ENCODE measurements at places on chromosomes 11 and 22.

- DNase-seq: no peak
Measured at GRCh38 chr11:74141241-74141695, 29.5 kb downstream of the C2CD3 start.

DNA sequence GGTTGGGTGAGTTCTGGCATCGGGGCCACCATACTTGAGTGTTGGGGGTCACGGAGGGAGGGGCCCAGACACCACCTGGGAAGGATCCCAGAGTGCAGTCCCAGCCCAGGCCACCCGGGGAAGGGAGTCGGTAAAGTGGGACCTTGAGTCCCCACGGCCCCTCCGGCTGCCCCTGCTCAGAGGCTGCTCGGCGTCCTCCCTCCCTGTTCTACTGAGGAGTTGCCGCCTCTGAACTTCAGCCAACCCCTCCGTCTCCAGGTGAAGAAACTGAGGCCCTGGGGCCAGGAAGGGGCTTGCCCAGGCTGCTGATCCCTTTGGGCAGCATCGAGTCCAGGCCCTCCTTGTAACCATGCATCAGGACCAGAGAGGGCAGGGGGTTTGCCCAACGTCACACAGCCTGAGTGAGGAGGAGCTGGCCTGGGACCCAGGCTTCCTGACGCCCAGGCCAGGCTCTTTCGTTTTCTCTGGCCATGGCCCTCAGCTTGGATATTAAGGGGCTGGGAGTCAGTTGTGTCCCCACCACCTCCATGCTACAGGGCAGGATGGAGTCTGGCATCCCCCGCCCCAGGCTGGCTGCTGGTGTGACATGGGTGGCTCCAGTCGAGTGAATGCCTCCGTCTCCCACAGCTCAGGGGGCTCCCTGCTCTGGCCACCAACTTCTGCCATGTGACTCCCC is 1.3 kb downstream of the PARVG start:
- DNase-seq: no peak

GRCh38 chr11:96293598-96294021 is 49.4 kb downstream of the MAML2 start:
- no peak for DNase-seq

DNA sequence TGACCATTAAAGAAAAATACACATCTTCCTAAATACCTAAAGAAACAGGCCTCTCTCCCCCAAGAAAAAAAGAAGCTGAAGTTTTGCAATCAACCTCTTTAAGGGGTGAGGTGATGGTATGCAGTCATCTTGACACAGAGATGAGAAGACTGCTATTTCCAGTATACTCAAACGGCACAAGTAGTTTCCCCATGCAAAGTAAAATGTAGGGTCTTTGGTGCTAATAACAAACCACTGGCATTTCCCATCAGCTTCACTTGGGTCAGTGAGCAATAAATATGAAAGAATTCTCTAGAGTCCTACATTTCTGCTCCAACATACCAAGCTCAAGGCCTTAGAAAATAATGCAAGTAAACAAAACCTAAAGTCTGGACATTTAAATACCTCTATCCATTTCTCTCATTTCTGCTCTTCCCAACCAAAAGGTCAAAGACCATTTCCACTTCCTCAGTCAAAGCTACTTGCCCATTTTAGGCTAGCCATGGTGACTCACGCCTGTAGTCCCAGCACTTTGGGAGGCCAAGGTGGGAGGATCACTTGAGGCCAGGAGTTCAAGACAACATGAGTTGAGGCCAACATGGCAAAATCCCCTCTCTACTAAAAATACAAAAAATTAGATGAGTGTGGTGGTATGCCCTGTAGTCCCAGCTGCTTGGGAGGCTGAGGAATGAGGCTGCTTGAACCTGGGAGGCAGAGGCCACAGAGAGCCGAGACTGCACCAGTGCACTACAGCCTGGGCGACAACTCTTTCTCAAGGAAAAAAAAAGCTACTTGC is 39.5 kb upstream of the CHRNA10 start:
- DNase-seq: no peak

DNA sequence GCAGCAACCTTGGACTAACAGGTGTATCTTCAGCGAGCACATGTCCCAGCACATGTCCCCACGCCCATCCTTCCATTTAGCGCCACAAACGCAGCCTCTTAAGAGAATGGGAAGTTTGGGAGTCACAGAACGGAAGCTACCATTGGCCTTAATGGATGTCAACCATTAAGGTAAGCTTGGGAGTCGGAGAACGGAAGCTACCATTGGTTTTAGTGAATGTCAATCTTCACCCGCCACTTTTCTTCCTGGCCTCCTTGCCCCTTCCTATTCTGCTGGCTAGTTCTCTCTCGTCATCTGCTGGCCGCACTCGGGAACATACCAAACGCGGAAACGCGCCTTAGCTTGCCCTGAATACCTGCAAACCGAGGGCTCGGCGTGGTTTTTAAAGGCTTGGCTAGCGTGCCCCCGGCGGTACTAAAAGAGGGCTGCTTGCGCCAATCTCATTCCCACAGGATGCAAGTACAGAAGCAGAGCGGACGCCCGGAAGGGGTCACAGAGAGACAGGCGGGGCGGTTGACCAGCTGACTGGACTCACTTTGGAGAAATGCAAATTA is 24.3 kb downstream of the GLYATL1 start:
- DNase-seq: peak; percentile 11

GRCh38 chr11:125111001-125111342 is 454 bp downstream of the TMEM218 start:
- peak; percentile 25 for DNase-seq

- DNase-seq: no peak
Measured at GRCh38 chr22:46827781-46828180, 65.3 kb downstream of the TBC1D22A start.

GRCh38 chr11:107564877-107565218 is 687 bp downstream of the ALKBH8 start:
- DNase-seq: no peak
